ENCODE measurements at places on chromosomes 16 and 17.

- no peak for DNase-seq
These were observed 15.3 kb downstream of the HSD11B2 start for GRCh38 chr16:67445913-67446907.

DNA sequence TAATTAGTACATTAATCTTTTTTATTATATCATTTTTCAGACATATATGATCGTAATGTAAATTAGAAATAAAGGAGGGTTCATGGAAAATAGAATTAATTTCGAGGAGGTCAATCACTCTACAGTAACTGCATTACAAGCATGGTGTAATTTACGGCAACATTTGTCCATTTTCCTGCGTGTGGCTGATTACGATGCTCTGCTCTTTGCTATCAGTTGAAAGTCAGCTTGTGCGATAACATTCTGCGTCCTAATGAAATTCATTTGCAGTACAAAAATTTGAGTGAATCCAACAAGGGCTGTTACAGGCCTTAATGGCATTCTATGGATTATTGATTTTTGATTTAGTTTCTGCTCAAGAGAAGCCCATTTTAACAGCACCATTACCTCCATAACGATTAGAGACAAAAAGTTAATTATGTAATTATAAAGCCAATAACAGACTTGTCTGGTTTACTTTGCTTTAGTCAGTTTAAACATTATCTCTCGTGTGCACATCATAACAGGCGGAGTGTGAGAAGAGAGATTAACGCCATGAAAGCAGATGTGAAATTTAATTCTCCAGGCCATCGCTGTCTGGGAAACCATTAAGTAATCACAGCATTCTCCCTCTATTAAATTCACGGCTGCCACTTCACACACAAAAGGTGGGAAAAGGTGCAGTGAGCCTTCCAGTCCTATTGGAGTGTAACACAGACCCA lies 256.4 kb upstream of the IRX3 start:
- DNase-seq: peak; percentile 45

- no peak for DNase-seq
These were observed 61.7 kb downstream of the MARF1 start for GRCh38 chr16:15581127-15581815.

DNA sequence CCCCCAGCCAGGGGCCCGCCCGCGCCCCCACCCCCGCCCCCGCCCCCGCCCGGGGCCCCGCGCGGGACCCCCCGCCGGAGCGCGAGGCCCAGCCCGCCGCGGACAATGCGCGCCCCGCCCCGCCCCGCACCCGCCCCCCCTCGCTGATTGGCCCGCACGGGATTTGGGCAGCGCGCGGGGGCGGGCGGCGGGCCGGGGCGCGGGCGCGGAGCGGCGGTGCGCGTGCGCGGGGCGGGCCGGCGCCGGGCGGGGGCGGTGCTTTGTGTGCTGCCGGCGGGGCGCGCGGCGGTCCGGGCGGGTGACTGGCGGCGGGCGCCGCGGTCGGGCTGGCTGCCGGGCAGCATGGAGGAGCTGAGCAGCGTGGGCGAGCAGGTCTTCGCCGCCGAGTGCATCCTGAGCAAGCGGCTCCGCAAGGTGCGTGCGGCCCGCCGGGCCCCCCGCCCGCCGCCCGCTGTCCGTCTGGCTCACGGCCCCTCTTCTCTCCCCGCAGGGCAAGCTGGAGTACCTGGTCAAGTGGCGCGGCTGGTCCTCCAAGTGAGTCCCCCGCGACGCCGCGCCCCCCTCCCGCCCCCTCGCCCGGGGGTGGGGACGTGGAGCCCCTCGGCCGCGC lies at the start of gene CBX2:
Gene CBX2 (plus strand): TSS at position 255 of the 610 bp plus-strand sequence. CDS start 88 bp downstream, at position 343.
- DNase-seq: no peak

DNA sequence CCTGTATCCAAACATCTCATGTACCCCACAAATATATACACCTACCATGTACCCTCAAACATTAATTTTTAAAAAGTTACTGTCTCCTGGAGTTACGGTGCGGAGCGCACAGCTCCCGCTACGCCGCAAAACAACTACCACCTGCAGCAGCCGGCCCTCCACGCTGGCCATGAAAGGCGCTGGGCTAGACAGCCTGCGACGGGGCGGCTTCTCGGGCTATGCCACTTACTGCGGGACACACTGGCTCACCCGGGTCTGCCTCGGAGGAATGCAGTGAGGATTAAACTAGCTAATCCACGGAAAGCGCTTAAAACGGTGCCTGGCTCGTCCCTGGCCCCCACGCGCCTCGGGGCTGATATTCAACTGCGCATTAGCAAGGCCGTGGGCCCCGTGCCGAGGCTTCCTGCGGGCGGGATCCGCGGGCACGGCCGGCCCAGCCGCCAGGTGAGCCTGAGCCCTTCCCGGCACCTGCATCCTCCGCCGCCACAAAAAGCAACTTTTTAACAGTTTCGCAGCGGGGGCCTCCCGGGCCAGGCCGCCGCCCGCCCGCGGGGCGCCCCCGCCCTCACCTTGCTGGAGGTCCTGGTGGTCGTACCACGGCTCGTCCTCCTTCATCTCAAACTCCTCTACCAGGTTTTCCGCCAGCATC lies 633 bp downstream of the CDR2 start:
- DNase-seq: no peak

DNA sequence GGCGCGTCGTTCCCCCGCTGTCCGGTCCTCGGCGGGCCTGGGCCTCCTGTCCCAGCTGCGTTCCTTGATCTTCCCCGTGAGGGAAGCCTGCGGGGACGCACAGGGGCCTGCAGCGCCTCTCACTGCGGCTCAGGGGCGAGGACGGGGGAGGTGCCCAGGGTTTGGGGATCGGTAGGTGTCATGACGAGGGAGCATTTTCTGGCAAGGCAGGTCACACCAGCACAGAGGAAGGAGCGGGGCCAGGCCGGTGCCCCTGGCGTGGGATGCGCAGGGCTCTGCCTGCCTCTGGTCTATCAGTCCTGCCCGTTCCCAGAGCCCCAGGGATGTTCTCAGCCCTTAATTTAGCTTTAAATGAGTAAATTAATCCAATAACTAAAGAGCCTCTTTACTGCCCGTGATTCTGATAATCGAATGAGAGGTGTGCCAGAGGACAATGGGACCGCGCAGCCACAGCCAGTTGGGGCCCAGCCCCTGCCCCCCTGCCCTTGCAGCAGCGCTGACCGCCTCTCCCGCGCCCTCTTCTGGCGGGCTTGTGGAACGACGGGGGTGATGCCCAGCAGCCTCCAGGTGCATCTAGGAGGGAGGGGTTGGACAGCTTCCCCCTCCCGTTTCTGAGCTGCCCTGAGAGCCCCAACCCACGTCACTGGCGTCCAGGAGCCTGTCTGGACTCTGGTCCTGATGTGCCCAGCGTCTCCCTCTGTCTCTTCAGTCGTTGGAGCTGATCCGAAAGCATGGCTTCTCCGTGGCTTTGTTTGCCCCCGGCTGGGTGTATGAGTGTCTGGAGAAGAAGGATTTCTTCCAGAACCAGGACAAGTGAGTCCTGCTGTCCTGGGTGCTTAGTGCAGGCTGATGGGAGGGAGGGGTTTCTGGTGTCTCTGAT lies 7.9 kb downstream of the ENGASE start:
- no peak for DNase-seq
